ENCODE measurements at places on chromosomes 7 and 10. TPM values are rescaled to one million over a fixed set of nuclear protein-coding genes. Genes with fewer than 3 reads are reported as not detected.

Gene RNF32
- total RNA-seq: 0.23 TPM

Gene CTAGE4
- total RNA-seq: not detected

DNA sequence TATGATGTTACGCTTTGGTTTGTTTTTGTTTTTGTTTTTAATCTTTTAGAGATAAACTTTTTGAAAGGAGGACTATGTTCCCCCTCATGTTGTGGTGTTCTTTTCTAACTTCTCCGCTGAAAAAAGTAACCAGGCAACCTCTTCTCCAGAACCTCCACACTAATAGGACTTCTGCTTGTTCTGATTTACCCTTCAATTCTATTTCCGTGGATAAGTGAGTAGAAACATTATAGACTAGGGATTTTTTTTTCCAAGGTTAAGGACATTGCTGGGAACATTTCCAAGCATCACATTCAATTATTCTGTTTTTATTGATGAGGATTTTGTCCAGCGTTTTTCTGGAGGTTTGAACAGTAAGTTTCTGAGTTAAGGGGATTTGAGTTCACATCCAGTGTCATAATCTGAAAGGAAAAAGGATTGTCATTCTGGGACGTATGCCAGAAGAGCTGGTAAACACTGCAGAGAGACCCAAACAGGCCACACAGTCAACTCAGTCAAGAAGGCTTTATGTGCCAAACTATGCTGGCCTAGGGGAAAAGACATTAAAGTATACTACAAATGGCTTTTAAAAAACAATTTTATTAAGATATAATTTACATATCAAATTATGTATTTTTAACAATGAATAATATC lies 28.3 kb upstream of the RALA start:
- peak; percentile 91 for DNase-seq

- DNase-seq: no peak
Measured at GRCh38 chr10:22545643-22546042, 168.7 kb downstream of the PIP4K2A start.

- DNase-seq: peak; percentile 75
Measured at GRCh38 chr7:130901209-130901783, 167.3 kb upstream of the KLF14 start.

DNA sequence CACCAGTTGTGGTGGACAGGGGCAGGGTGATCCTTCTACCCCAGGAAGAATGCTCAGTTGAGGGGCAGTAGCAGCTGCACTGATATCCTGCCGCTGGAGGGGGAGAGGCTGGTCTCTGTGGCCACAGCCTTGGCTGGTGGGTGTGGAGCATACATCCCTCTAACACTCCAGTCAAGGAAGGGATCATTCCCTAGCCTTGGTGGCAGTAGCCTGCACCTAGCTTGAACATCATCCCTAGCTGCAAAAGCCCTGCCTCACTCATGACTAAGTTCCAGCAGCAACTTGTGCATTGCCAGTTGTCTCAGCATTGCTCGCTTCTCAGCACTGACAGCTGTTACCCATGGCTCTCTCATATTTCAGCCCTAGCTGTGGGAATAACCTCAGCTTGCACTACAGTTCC lies 688.9 kb upstream of the POT1 start:
- DNase-seq: no peak

- no peak for DNase-seq
Measured at GRCh38 chr10:7351894-7352293, 58.9 kb downstream of the SFMBT2 start.

DNA sequence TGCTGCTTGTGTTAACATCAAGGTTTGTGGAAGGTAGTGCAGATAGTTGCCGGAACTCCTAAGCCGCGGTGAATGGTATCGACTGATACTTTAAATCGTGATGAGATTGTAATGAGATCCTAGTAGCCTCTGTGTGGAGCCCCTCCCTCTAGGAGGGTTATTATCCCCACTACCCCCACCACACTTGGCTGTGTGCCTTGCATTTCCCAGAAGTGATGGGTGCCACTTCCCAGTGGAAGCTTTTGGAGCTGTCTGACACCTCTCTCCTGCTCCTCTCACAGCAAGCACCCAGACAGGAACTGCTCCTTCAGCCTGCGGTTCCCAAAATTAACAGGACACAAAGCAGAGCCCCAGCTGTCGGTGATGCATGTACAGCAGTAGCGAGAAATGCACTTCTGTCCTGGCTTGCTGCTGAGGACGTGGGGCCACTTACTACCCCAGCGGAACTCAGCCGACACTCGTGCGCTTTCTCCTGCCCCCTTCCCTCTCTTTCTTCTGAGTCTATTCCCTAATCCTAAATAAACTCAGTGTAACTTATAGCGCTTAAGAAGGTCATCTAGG lies 52.5 kb downstream of the PRKAG2 start:
- no peak for DNase-seq

- no peak for DNase-seq
Measured at GRCh38 chr10:70828923-70829322, 13.2 kb downstream of the SGPL1 start.

DNA sequence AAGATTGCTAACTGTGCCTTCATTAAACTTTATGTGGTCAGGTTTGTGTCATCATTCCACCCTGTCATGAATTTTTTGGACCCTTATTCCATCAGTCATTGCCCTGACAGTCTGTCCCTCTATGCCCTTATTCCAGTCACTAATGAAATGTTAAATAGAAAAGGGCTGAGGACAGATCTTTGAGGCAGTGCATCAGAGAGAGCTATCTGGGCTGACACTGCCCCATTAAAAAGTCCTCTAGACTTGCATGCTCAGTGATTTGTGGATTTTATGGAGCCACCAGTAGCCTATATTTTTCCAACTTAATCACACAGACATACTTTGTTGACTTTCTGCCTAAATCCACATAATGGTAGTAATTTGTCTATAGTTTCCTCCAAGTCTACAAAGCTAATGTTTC lies 264.7 kb upstream of the YAE1 start:
- DNase-seq: no peak

GRCh38 chr7:128917122-128917521 lies 6.6 kb upstream of the KCP start:
- no peak for DNase-seq

Measured in dermis blood vessel endothelial cell (primary cell).